ENCODE measurements at places on chromosomes 3 and 15. TPM values are rescaled to one million over a fixed set of nuclear protein-coding genes. Genes with fewer than 3 reads are reported as not detected.

GRCh38 chr3:46699676-46700523 is 1.3 kb upstream of the TMIE start:
- DNase-seq: peak; percentile 75

GRCh38 chr15:31552482-31553099 is 226.0 kb downstream of the KLF13 start:
- no peak for DNase-seq

DNA sequence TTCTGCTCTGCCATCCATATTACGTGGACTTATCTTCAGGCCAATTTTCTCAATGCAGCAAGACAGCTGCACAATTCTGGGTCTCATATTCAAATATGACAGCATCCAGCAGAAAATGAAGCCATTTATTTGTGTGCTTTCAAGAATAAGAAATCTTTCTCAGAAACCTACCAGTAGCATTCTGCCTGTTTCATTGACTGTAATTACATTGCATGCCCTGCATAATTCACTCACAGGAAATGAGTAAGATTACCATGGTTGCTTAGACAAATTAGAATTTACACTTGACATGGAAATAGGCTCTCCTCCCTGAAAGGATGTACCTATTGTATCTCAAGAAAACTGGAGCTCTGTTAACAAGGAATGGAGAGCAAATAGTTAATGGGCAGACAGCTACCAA is 346.6 kb upstream of the DCBLD2 start:
- DNase-seq: no peak

DNA sequence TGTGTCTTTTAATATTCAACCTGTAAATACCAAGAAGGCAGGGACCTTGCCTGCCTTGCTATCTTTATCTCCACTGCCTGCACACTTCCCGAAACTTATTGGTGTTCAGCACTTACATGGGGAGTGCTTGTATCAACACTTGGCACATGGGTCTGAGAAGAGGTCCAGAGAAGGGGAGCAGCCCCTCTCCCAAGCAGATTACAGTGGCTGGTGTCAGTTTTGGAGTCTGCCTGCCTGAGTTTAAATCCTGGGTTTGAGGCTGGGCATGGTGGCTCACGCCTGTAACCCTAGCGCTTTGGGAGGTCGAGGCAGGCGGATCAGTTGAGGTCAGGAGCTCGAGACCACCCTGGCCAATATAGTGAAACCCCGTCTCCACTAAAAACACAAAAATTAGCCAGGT is 20.3 kb downstream of the MESD start:
- DNase-seq: no peak

KCNMB3 gene
- total RNA-seq: 1.1 TPM

EXD1 gene
- not detected for total RNA-seq

DNA sequence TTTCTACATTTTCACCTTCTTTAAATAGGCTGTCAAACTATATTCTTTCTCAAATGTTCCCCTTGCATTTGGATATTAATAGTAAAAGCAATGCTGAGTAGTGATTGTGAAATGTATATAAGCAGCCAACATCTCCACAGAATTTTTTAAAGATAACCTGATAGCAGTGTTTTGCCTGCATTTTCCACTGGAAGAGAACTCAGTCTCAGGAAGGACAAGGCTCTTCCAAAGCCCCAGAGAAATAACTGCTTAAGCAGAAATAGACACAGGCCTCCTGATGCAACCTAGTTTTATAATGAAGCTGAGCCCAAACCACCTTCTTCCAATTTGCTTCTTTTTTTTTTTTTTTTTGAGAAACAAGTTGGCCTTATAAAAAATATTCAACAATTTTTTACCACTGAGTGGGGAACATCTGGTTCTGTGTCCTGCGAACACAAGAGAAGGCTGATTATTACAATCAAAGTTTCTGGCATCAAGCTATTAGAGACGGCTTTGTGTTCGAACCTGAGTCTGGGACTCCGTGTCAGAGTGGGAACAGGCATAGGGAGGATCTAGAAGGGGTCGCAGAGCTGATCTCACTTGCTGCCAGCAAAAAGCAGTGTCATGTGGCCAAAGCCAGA is 332.5 kb upstream of the TBL1XR1 start:
- DNase-seq: no peak

MFSD1 gene
- total RNA-seq: 34.3 TPM

GRCh38 chr3:155805204-155805801 is 775 bp downstream of the C3orf33 start:
- no peak for DNase-seq

- no peak for DNase-seq
Observed at GRCh38 chr15:84861781-84862180, 22.7 kb upstream of the SLC28A1 start.

SEC62 gene
- 79.0 TPM for total RNA-seq

- DNase-seq: no peak
Observed at GRCh38 chr15:70343961-70344621, 246.4 kb upstream of the TLE3 start.

GPR62 gene
- 0.15 TPM for total RNA-seq

- no peak for DNase-seq
Observed at GRCh38 chr15:61879219-61879618, 181.0 kb downstream of the VPS13C start.

STAB1 gene
- 69.7 TPM for total RNA-seq

SAMMSON gene
- total RNA-seq: not detected

DNA sequence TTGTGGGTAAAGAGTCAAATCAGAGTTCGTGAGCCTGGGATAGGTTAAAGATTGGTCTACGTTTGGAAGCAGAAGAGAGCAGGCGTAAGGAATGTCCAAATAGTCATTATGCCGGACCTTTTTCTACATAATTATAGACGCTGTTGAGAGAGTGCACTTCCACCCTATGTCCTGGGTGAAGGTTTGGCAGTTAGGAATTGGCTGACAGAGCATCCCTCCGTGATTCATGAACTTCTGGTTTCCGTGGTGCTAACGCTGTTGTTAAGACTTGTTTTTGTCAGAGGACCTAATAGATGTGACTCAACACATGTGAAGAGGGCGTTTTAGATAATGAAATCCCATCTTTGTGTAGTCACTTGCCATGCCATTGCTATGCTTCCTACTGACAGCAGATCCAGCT is 1.1 kb downstream of the EAF1 start:
- no peak for DNase-seq

- DNase-seq: no peak
Observed at GRCh38 chr3:68206524-68207117, 552.2 kb upstream of the SUCLG2 start.

GRCh38 chr3:59545374-59545773 is 495.5 kb upstream of the CFAP20DC start:
- no peak for DNase-seq

THPO gene
- total RNA-seq: 0.37 TPM

ALDH1L1 gene
- 16.6 TPM for total RNA-seq

SNTN gene
- not detected for total RNA-seq

GRCh38 chr3:64548200-64548889 is 139.5 kb downstream of the ADAMTS9 start:
- peak; percentile 64 for DNase-seq

- no peak for DNase-seq
Observed at GRCh38 chr3:121443456-121443855, 102.3 kb downstream of the POLQ start.

DNA sequence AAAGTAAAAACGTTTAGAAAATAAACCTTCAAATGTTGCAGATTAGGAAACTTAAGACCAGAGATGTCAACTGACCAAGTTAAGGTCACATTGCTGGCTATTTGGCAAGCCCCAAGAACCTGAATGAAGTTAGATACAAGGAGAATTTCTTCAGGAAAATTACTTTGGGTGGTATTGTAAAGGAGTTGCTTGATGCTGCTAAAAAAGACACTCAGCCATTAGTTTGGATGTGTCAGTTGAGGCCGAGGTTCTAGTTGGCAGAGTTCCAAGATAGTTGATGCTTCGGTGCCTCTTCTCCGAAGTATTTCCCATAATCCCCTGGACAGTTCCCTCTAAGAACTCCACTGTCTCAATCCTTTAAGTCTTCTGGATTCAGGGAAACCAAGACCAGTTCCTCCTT is 24.3 kb downstream of the SIAH2 start:
- no peak for DNase-seq

DNA sequence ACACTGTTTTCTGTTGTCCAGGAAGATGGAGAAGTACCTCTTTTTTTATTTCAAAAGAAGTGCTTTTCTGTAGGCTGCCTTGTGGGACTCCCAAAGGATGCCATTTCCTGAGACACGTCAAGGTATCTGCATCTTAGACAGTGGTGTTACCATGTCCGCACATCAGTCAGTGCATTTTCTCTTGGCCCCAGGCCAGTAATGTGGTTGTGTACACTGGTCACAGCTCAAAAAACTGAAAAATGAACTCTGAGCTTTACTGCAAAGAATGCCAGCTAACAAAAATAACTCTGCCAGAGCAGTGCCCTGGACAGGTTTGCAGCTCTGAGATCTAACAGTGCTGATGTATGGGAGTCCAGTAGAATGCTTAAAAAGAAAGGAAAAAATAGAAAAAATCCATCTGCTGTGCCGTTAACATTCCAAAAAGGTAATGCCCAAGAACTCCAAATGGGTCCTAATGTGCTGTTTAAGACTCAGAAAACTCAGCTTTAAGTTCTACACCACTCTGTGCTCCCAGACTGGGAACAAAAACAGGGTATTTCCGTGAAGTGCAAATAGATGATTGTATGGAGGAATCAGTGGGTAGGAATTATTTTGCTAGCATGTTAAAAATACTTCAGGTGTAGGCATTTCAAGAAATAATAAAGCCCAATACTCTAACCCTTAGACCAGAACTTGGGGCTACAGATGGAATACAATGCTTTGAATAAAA is 315.9 kb downstream of the FEZF2 start:
- no peak for DNase-seq

POU1F1 gene
- total RNA-seq: not detected

C3orf49 gene
- not detected for total RNA-seq

GRCh38 chr3:27105904-27106303 is 263.3 kb downstream of the NEK10 start:
- no peak for DNase-seq

DNA sequence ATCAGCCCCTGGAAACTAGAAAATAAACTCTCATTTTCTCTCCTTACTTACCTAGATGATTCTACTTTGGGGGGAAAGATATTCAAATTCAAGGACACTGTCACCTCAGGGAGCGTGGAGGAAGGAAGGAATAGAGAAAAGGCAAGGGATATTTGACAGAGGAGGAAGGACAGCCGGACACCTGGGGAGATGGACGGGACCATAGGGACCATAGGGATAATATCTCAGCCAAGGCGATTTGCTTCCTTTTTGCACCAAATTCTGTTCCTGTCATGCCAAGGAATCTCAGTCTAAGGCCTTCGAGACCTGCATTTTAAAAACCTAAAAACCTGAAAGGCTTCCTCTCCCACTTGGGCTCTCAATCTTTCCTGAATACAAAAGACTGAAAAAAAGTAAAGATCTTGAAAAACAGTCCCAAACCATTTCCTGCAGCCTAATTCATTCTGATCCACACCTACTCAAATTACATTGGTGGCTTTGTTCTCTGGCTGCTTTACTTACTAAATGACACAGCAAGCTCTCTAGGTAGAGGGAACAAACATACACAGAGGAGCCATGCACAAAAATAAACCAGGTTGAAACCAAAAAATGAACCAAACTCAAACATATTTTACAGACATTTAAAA is 73.9 kb upstream of the SLC24A5 start:
- DNase-seq: no peak

TEX55 gene
- not detected for total RNA-seq

ZKSCAN7 gene
- total RNA-seq: 1.8 TPM

- no peak for DNase-seq
Observed at GRCh38 chr15:63409179-63409578, 27.5 kb upstream of the CA12 start.

PTPRG gene
- total RNA-seq: 30.4 TPM

GRCh38 chr15:100651253-100651652 is 48.9 kb downstream of the ASB7 start:
- no peak for DNase-seq

- DNase-seq: no peak
Observed at GRCh38 chr3:73569246-73569760, 55.4 kb downstream of the PDZRN3 start.

- DNase-seq: no peak
Observed at GRCh38 chr3:60633644-60634043, 617.6 kb downstream of the FHIT start.

MEX3B gene
- total RNA-seq: 3.6 TPM

GRCh38 chr15:38263996-38264395 is 11.4 kb downstream of the SPRED1 start:
- DNase-seq: no peak

LRRC2 gene
- total RNA-seq: 122 TPM

GRCh38 chr3:35773417-35773816 is 134.1 kb downstream of the ARPP21 start:
- DNase-seq: no peak

DNA sequence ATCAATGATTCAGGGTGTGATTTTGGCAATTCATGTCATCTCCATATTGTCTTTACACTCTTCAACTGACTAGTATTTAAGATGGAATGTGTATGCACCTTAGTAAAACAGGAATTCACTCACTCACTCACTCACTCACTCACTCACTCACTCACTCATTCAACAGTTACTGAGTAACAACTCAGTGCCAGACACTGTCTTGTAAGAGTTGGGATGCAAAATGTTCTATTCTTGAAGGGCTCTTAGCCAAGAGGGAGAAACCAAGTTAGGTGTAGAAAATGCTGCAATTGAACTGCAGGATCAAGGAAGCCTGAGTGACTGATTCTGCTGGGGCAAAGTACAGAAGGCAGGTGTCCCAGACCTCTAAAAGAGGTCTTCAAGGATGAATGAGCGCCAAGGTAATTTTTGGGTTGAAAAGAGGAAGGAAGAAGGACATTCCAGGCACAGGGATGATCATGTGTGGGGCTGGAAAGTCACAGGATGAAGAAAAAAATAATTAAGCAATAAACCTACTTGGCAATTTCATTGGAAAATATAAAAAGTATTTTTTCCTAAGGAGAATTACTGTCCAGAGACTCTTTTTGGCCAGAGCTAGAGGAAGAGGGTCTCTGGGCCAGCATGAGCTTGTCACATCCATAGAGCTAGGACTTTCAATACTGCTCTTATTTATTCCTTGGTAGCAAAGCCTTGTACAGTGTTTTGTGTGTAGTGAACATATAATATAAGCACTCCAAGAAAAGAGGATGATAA is 58.9 kb upstream of the ETV5 start:
- DNase-seq: no peak

DNA sequence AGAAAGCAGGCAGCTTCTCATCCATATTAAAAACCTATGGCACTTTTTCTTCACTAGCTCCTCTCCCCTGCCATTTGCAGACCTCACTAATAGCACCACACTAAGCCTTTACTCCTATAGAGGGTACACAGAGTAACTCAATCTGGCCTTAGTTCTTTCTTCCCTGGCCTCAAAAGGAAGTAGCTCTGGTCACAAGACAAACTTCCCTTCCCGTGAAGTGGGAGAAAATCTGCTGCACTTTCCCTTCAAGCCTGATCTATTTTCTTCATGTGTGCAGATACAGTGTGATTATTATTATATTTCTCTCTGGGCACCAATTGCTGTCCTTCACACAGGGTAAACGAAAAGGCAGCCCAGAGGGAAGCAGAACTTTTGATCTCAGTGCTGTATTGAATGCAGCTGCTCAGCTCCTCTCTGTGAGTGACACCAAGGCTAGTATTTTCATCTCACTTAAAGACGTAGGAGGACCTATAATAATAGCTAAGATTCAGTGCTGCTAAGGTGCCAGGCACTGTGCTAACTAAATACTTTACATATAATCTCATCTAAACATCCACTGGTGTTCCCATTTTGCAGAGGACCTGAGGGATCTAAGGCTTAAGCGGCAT is 61.9 kb upstream of the RASGRP1 start:
- DNase-seq: no peak

LMAN1L gene
- 23.5 TPM for total RNA-seq

GRCh38 chr3:38382506-38383080 is 36.0 kb downstream of the XYLB start:
- no peak for DNase-seq
